Stimulated activated CD4-positive, alpha-beta T cell treated with anti-CD3 and anti-CD28 coated beads, Interleukin-1b, Interleukin-23, amount 100 ng/mL, for 4 hours (primary cell): ENCODE measurements at places on chromosomes 6 and 20.

GRCh38 chr6:44217332-44218143 lies 812 bp downstream of the MYMX start:
- no peak for DNase-seq

GRCh38 chr20:53647286-53647821 lies 53.7 kb upstream of the ZNF217 start:
- no peak for DNase-seq

- no peak for DNase-seq
Measured at GRCh38 chr6:136669299-136669699, 119.1 kb upstream of the MAP7 start.

GRCh38 chr6:37486121-37486839 lies 13.4 kb downstream of the CCDC167 start:
- no peak for DNase-seq

- DNase-seq = no peak
Measured at GRCh38 chr6:148892247-148892646, 145.4 kb downstream of the UST start.

DNA sequence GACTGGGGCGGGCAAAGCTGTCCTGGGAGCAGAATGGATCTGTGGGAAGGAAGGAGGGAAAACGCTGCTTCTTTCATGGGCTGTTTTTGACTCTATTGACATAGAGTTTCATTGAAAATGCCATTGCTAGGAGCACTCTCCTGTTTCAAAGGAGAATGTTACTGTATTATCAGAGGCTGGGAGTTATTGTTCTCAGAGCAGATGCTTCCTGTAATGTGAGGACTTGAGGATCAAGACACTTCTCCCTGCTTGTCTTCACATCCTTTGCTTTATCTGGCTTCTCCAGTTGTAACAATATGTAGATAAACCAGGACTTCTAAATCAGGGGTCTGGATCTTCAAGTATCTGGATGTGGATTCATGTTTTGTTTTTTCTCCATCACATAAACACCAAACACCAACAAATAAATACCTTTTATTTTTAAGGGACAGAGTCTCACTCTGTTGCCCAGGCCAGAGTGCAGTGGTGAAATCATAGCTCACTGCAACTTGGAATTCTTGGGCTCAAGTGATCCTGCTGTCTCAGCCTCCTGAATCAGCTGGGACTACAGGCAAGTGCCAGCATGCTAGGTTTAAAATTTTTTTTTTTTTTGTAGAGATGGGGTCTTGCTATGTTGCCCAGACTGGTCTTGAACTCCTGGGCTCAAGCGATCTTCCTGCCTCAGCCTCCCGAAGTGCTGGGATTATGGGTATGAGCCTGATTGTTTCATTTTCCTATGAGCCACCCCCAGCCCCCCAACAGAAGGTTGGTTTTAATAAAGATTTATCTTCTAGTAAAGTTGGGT lies 3.9 kb downstream of the CD109 start:
- no peak for DNase-seq

- no peak for DNase-seq
Measured at GRCh38 chr6:170355661-170356060, 49.1 kb downstream of the FAM120B start.

DNA sequence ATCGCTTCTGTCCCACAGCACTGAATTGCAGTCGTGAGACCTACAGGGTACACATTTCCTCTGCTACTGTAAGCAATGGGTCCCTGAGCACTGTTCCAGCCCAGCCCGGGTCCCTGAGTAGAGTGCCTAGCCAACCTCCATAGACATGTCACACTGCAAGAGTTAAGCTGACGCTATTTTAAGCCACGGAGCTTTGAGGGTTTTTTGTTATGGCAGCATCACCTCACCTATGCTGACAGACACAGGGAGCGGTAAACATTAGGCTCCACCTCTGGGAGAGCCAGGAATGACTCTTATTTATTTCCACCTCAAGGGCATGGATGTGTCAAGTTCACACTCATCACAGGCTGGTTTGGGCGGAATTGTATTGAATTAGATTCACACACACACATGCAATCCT lies 45.1 kb downstream of the GRM4 start:
- no peak for DNase-seq

- no peak for DNase-seq
Measured at GRCh38 chr6:118905851-118906250, 11.9 kb downstream of the ASF1A start.

GRCh38 chr6:105759946-105760345 lies 326.2 kb upstream of the PRDM1 start:
- no peak for DNase-seq

DNA sequence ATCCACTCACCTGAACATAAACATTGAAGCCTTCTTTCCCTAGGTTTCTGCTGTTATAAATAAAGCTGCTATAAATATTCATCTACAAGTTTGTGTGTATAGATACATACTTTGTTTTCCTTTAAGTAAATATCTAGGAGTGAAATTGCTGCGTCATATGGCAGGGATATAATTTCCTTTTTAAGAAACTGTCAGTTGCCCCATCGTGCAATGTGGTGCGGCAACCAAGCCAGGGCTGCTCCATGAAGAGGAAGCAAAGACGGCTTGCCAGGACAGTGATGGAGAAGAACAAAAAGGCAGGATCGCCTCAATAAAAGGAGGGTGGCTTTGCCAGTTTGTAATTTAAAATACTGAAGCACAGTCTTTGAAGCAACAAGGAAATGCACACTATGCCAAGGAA lies 36.6 kb downstream of the CITED2 start:
- DNase-seq = no peak

DNA sequence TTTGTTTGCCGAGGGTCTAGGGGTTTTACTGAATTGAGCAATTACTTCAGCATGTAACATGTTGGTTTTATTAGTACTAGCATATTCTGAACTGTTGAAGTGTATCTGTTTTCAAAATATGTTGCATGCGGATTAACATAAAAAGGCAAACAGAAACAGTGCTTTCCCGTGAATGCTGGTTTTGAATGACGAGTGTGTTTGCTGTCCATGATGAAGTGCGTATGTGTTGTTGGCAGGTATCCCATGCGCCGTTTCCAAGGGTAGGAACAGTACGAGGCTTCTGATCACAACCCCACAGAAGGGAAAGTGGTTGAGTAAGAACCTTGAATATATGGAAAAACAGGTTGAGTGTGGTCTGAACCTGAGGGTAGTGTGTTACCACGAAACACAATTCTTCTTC lies 232.9 kb downstream of the SAMD5 start:
- no peak for DNase-seq
